ENCODE measurements at places on chromosomes 3 and 15. TPM values are rescaled to one million over a fixed set of nuclear protein-coding genes. Genes with fewer than 3 reads are reported as not detected.

DNA sequence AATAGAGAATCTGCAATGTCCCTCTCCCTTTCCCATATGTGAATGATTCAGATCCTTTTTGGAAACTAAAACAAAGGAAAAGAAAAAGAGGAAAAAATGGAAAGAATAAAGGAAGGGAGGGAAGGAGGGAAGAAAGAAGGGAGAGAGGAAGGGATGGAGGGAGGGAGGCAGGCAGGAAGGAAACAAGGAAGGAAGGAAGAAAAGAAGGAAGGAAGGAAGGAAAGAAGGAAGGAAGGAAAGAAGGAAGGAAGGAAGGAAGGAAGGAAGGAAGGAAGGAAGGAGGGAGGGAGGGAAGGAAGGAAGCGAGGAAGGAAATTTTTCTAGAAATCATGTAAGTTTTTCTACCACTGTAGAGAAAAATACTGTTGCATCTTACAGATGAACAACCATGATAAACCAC is 215.0 kb upstream of the CBLB start:
- DNase-seq = no peak

- DNase-seq = no peak
These were observed 364.6 kb upstream of the ZNF385D start for GRCh38 chr3:22115581-22115980.

DNA sequence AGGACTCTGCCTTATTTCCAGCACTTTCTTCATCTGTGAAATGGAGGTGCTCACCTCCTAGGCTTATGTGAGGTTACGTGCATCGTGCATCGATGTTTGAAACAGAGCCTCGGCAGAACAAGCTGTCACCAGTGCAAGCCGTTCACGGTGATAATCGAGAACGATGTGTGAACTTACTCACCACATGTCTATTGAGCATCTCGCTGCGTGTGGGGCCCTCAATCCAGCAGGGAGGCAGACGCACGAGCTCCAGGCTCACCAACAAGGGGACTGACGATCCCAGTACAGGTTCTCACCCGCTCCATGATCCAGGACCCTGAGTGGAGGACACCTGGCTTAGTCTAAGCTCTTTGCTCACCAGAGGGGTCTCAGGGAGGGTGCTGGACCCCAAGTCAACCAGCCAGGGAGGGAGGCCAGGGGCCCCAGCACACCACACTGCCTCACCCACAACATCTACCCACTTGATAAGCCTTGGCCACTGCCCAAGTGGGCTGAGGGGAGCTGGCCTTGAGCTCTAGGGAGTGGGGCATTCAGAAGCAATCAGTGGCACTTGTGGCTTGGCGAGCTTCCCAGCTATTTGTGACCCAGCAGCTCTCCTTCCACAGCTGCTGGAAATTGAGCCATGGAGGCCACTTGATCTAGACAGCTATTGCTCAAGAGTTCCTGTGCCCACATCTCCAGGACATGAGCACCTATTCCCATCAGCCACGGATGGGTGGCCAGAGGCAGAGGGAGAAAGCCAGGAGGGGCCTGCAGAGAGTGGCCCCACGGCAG is 34.4 kb upstream of the SLC6A1 start:
- DNase-seq = no peak

The TRPM1 gene
- polyA plus RNA-seq = 0.52 TPM

The XCR1 gene
- 0.22 TPM for polyA plus RNA-seq

The PLS1 gene
- polyA plus RNA-seq = 29.3 TPM

All from left renal cortex interstitium (tissue), 4 donors.